ENCODE measurements at places on chromosomes 5 and 9. TPM values are rescaled to one million over a fixed set of nuclear protein-coding genes. Genes with fewer than 3 reads are reported as not detected.

The LCN1 gene
- total RNA-seq = under 0.01 TPM

The TMEM171 gene
- 5.6 TPM for total RNA-seq

The MGAT1 gene
- 74.1 TPM for total RNA-seq

The IFT74 gene
- total RNA-seq = 17.8 TPM

The FABP6 gene
- not detected for total RNA-seq

The CDKN2A gene
- total RNA-seq = 8.6 TPM
